Muscle of leg (tissue), 16 donors: ENCODE measurements at places on chromosomes 7 and 10. TPM values are rescaled to one million over a fixed set of nuclear protein-coding genes. Genes with fewer than 3 reads are reported as not detected.

DNA sequence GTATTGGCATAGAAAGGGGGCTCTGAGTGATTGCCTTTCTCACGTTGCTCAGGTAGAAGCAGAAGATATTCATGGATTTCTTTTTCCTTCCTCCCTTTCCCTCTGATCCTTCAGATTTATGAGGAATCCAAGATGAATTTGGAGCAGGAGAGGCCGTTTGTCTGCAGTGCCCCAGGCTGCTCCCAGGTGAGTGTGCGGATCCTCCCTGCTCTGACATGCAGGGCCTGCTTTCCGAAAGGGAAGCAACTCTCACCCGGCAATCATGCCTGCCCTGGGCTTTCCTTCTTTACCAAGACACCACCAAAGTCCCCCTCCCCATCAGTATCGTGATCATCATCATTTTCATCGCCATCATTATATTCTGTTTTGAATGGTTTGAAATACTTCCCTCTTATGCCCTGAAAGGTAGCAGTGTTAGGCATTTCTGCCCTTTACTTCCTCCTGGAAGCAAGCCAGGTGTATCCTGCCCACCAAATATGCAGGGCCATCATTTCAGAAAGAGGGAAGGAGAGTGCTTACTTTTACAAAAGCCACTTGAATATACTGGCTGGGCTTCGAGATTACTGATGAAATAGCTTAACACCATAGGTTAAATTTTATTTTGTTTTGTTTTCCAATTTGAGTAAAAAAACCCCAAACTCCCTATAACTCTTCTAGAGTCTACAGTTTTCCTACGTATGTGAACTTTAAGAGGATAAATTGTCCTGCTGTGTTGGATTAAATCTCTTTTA, 75.9 kb downstream of the CREB5 start:
- DNase-seq, result peak; percentile 73

- DNase-seq, result no peak
These were observed 36.2 kb downstream of the SEMA3D start for GRCh38 chr7:85150624-85151023.

The CUL1 gene
- total RNA-seq, result 40.5 TPM

DNA sequence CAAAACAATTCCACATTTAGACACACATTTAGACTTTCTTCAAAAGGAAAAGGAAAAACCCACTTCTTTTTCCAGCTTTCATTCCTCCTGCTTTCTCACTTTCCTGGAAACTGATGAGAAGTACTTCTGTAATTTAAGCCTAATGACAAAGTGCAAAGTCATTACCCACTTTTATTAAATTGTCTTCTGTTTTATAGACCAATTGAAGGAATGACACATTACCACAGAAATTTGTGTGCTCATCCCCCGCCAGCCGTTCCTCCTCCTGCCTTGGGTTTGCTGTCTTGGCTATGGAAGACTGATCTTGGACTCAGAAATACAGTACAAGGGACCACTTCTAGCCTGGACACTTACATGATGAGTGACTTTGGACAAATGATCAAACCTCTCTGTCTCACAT, 717.8 kb downstream of the SORCS3 start:
- no peak for DNase-seq

DNA sequence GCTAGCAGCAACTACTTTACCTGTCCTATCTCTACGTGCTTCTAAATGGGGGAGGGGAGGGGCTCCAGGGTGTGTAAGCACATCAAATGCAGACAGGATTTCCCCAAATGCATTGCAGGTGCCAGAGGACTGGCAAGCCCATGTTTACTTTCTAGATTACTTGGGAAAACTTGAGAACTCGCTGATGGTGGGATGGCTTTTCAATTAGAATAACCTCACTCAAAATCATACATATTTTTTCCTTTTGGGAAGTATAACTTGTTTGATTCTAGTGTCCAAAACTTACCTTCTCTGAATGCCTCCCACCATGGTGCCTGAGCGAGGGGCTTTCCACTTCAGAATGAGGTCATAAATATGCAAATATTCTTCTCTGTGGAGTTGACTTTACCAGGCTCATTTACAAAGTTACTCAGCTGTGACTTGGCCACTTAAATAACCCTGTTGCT, 191.3 kb upstream of the RHOBTB1 start:
- DNase-seq, result no peak

The TSPAN15 gene
- 54.0 TPM for total RNA-seq

- DNase-seq, result no peak
These were observed 312.1 kb upstream of the KAT6B start for GRCh38 chr10:74514322-74514721.

The THSD7A gene
- 3.8 TPM for total RNA-seq

- DNase-seq, result no peak
These were observed 18.4 kb upstream of the FLNC start for GRCh38 chr7:128811631-128812430.

- DNase-seq, result no peak
These were observed 7.1 kb upstream of the ZMIZ1 start for GRCh38 chr10:79061441-79062315.

The FGFBP3 gene
- total RNA-seq, result 0.84 TPM

- no peak for DNase-seq
These were observed 410.0 kb upstream of the RNF32 start for GRCh38 chr7:156230576-156230975.

The HOXA3 gene
- total RNA-seq, result 4.7 TPM

- no peak for DNase-seq
These were observed 25.1 kb downstream of the HSPB1 start for GRCh38 chr7:76327610-76328009.

GRCh38 chr7:29139796-29140195, 6.5 kb downstream of the CPVL start:
- no peak for DNase-seq

The NKX1-2 gene
- not detected for total RNA-seq

The SPDYE2B gene
- not detected for total RNA-seq

- DNase-seq, result no peak
These were observed 117.0 kb upstream of the RET start for GRCh38 chr10:42959833-42960232.

The GNAI1 gene
- total RNA-seq, result 37.2 TPM

The ZNF487 gene
- total RNA-seq, result 5.9 TPM

DNA sequence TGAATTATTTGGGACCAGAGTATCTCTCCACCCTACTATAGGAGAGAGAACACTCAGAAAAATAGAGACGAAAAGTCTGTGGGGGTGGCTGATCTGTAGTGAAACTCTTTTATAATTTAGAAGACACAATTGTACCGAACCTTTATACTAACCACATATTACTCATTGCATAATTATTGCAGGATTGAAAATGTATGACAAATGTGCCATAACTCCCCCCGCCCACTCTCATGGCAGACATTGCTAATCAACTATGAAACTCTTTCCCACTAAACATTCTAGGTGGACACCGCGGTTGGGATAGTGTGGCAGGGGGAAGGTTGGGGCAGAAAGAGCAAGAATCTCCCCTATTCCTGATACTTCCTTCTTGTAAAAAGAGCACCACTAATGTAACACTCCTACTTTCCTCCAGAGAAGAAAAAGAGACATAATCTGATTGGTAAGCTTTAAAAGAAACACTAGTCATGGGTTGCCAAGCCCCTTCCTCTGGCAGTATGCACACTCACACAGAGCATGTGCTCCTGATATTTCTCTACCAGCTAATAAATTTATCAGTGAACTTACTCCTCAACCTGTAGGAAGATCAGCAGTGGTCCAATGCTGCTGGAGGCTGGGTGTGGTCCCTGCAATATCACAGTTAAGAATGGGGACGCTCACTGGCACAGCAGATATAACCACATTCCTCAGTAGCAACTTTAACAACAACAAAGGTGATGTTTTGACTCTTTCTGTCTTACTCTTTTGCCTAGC, 18.7 kb upstream of the ARID5B start:
- no peak for DNase-seq

DNA sequence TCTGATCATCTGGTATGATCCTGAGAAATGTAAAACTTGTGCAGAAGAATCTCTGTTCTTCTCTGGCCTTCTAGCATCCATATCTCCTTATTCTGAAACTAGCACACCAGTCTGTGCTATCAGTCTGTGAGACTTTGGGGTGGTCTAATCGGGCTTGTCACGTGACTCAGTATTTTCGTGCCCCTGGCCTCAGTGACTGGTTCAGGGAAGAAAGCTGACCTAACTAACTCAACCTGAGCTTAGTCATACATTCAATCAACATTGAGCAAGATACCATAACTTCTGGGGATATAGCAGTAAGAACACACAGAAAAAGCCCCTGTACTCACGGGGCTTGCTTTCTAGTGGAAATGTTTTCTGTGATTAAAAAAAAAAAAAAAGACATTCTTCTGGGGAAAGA, 109.3 kb downstream of the DKK1 start:
- DNase-seq, result no peak

The EVX1 gene
- total RNA-seq, result not detected

The CCDC172 gene
- total RNA-seq, result not detected

GRCh38 chr7:140937702-140938264, 13.1 kb upstream of the BRAF start:
- no peak for DNase-seq

The AKR1C4 gene
- total RNA-seq, result not detected

DNA sequence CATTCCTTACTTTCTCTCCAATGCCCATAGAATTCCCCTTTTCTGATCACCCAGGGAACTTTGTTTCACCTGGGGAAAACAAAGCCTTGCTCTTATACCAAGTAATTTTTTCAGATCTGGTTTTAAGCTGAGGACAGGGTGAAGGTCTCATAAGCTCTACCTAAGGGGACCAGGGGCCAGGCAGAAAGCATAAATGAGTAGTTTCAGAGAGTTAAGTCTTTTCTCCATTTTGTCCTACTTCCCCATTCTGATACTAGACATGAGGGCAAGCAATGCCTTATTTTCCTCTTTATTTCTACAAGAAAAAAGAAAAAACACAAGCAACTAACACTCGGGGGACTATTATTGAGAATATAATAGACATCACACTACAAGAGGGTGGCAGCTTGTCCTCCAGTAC, 2.9 kb downstream of the AKR1D1 start:
- DNase-seq, result no peak

DNA sequence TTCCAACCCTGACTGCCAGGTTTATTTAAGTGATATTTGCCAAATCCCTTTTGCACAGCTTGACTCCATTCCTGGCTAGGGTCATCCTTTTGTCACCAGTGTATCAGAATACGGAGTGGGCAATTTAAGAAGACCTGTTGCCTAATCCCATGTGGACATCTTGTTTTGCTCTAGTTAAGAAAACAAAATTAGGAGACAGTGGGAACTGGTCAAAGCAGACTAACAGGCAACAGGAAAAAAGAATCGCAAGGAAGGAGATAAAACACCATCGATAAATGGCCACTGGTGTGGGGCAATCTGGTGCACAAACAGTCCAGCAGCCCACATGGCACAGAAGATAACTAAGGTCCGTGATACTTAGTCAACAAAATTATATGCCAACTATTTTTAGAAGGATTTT, 21.4 kb downstream of the KDM7A start:
- DNase-seq, result no peak

DNA sequence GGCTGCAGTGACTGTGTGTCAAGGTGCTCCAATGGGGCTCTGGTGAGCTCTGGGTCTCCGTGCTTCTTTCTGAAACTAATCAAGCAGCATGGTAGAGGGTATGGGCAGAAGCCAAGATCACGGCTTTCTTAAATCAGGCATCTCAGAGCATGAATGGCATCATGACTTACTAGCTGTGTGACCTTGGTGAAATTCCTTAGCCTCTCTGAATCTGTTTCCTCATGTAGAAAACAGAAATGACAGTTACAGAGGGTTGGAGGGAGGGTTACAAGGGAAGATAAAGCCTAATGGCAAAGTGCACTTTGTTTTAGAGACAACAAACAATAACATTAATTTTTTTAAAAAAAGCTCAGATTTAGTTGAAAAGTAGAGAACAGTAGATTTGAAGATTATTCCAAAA, 34.9 kb downstream of the FRMPD2 start:
- no peak for DNase-seq

The PRPF18 gene
- total RNA-seq, result 34.2 TPM

GRCh38 chr10:1107004-1107403, 50.8 kb downstream of the WDR37 start:
- DNase-seq, result no peak

DNA sequence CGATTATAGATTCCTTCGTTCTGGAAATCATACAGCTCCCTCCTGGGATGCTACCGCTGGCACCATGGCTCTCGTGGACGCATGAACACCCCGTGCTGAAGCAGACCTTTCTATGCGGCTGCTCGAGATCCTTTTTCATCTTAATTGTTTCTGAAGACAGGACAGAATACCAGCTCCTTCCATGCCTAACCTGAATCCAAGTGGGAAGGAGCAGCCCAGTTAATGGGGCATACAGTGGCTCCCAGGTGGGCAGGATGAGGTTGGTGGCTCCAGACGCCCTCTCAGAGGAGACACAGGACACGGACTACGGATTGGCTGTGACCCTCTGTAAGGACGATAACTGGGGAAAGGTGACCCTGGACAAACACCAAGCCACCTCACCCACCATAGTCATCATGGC, 18.4 kb upstream of the LOXL4 start:
- DNase-seq, result no peak

The GPR158 gene
- total RNA-seq, result 0.13 TPM

The CYP3A4 gene
- 0.04 TPM for total RNA-seq

The STOX1 gene
- 2.7 TPM for total RNA-seq

DNA sequence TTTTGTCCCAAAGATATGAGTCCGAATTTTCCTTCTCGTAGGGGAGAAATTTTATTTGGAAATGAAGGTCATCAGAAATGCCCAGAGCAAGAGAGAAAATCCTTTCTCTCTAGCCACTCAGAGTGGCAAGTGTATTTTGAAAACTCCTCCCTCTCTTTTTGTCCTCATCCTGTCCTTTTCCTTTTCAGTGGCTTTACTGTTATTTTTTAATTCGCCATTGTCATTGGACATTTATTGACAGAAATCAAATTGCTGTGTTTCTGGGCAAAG, 39.6 kb downstream of the TET1 start:
- no peak for DNase-seq

DNA sequence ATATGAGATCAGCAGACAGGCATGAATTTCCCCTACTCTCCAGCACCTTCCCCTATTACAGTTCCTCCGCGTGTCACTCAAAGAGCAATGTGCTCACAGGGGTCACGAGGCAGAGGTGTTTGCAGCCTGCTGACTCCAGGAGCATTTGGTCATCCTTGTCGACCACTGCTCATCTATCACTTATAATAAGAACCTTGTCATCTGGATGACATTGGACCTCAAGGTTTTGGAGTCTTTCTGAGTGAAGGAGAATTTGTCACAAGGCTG, 32.9 kb upstream of the PLPP4 start:
- no peak for DNase-seq

GRCh38 chr7:38215115-38215514, 37.1 kb downstream of the STARD3NL start:
- no peak for DNase-seq

The NAT16 gene
- total RNA-seq, result not detected

The ZNF488 gene
- 1.2 TPM for total RNA-seq

DNA sequence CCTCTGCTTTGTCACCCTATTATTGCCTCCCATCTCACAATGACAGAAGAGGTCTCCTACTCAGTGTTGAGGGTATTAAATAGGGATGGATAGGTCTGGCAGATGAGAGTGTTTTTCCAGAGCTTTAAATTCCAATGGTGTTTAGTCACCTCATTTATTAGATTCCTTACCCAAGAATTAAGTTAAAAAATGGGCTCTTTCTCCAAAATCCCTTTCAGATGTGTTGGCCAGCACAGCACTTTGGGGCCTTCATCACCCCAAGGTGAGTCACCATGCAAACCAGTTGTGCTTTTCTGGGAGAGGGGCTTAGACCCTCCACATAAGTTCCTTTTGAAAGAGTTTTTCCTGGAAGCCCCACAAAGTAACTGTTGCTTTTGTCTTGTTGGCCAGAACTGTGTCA, 78.4 kb downstream of the CYP26A1 start:
- DNase-seq, result peak; percentile 65
